ENCODE measurements at places on chromosomes 4 and X. TPM values are rescaled to one million over a fixed set of nuclear protein-coding genes. Genes with fewer than 3 reads are reported as not detected.

Gene MECP2
- 46.4 TPM for total RNA-seq

Gene NEUROG2
- total RNA-seq = not detected

Gene CXCL9
- total RNA-seq = 2.6 TPM

Gene REELD1
- total RNA-seq = 1.3 TPM

Gene NXF2
- not detected for total RNA-seq
